ENCODE measurements at places on chromosomes 2 and 18.

- DNase-seq = no peak
Measured at GRCh38 chr18:57276829-57277228, 75.5 kb upstream of the ST8SIA3 start.

GRCh38 chr2:54634021-54634420 lies 89.4 kb upstream of the EML6 start:
- no peak for DNase-seq

- DNase-seq = no peak
Measured at GRCh38 chr18:59202258-59202820, 17.6 kb upstream of the GRP start.

DNA sequence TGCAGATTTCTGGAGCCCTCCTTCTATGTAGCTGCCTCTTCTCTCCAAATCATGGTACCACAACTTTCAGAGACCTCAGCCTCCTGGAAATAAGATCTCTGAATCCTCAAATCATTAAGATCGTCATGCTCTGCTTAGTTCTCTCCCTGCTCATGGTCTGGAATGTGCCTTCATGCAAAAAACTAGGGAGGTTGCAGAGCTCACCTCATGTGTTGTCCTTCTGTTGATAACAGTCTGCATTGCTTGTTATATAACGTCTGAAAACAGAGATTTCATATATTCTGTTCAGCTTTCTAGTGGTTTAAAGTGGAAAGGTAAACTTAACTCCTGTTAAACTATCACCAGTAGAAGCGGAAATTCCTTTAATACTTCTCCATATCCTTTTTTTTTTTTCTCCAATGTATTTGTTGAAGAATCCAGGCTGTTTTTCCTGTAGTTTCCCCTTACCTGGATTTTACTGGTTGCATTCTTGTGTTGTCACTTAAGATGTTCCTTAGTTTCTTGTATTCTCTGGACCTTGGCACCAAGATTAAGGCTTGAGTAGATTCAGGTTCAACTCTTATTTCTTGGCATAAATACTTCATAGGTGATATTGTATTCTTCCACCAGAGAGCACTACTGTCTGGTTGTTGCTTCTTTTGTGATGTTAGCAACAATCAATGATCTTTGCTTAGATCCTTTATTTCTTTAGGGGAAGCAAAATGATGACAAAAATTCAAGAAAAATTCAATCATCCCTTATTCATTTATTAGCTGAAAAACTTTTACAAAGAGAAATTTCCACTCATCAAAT lies 211.3 kb downstream of the LOXHD1 start:
- no peak for DNase-seq

GRCh38 chr18:52536039-52536438 lies 196.0 kb downstream of the DCC start:
- DNase-seq = no peak

GRCh38 chr2:235080101-235080500 lies 128.3 kb downstream of the SH3BP4 start:
- no peak for DNase-seq

GRCh38 chr2:151230627-151231140 lies 31.0 kb downstream of the RBM43 start:
- no peak for DNase-seq

DNA sequence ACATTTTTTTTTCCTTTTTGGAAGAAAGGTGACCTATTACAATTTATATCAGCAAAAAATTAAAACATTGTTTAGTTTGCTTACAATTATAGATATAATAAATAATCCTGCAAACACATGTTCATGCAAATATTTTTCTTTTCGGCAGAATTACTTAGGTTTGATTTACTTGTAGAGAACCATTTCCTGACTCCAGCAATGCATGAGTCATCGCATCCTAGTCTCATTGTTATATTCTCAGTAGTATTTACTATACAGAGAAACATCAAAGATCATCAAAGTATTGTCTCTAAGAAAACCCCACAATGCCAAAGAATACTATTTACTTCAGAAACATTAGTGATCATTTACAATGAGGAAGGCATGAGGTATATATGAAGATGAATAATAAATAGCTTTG lies 40.4 kb upstream of the MTIF2 start:
- DNase-seq = no peak

DNA sequence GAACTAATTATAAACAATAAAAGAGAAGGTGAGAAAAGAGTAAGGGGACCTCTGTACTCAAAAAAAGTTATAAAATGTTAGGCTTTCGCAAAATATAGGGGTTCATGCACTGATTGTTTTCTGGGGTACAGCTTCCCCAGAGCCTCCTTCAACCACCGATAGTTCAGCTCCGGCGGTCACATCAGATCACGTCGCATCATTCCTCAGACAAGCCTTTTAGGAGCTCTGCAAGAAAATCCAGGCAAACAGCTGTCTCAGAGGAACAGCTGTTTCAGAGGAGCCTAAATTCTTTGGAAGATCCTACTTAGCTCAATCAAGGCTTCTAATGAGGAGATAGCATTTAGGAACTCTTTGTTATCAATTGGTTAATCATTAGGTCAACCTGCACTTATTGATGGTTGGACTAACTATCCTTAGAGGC lies 78.7 kb downstream of the MYCN start:
- no peak for DNase-seq

- no peak for DNase-seq
Measured at GRCh38 chr2:98087447-98088020, 567 bp downstream of the VWA3B start.

- DNase-seq = no peak
Measured at GRCh38 chr2:170121689-170122088, 56.3 kb upstream of the MYO3B start.

DNA sequence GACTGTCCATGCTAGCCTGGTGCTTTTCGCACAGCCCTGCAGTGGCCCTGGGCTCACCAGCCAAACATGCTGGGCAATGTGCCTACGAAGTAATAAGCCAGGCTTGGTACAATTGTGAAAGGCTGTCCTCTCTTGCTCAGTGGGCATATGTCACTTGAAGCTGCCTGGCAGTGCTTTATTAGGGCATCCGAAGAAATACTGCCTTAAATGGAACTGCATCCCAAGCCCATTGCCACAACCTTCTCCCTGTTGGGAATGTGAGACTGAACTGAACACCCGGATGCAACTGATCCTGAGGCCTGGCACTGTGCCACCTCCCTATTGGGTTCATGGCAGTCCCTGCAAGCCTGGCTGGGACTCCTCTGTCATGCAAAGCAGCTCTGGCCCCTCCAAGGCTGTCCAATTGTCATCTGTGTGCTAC lies 15.9 kb downstream of the CAPG start:
- DNase-seq = no peak

GRCh38 chr2:141499123-141499522 lies 631.7 kb downstream of the LRP1B start:
- no peak for DNase-seq

GRCh38 chr2:217964275-217965161 lies 38.3 kb downstream of the TNS1 start:
- no peak for DNase-seq

DNA sequence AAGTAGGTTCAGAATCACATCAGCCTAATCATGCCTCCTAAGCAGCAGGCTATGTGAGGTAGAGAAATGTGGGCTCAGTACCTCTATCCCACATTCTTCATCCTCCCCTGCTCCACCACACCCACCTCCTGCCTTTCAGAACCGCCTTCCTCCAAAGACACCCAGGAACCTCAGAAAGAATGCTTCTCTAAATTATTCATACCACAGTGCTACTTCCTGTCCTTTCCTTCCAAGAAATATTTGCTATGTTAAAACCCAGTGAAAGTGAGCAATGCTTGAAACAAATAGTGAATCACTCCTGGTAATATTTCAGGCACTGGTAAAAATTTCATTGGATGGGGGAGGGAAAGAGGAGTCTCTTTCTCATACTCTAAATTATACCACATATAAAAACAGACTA lies 24.0 kb upstream of the CREB1 start:
- DNase-seq = no peak

DNA sequence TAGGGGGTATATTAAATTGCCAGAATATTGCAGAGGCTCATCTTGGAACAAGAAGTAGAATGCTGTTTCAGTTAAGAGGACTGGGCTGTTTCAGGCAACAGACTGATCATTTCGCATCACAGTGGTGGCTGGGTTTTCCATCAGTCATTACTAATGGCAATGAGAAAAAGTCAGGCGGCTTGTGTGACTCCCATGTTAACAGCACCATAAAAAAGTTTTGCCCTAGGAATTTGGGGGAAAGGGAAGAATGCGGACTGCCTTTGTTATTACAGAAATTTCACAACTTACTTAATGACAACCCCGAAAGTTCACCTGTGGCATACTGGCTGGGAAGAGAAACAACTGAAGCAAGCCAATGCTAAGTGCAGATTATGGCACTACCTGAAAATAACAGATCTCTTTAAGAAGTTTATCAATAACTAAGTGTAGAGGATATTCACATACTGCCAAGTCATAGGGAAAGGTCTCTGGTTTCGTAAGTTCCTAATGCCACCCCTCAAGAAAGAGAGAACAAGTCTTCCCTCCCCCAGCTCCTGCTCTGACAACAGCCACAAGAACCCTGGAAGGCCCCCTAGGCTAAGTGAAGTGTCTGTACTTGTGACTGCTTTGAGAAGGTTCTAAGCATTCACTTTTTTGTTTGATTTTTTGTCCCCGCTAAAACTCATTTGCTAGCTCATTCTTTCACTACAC lies 40.5 kb upstream of the AP1S3 start:
- DNase-seq = no peak

GRCh38 chr2:70692256-70692655 lies 75.7 kb downstream of the ADD2 start:
- DNase-seq = no peak

DNA sequence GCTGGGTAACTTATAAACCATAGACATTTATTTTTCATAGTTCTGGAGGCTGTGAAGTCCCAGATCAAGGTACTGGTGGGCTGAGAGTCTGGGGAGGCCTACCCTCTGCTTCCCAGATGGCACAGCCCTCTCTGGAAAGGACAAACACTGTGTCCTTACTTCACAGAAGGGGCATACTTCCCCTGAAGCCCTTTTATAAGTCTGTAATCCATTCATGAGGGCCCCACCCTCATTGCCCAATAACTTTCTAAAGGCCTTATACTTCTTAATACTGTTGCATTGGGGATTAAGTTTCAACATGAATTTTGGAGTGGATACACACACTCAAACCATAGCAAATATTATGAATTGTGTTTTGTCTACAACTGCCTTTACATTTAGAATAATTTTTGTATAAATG lies 36.0 kb downstream of the ATIC start:
- no peak for DNase-seq

DNA sequence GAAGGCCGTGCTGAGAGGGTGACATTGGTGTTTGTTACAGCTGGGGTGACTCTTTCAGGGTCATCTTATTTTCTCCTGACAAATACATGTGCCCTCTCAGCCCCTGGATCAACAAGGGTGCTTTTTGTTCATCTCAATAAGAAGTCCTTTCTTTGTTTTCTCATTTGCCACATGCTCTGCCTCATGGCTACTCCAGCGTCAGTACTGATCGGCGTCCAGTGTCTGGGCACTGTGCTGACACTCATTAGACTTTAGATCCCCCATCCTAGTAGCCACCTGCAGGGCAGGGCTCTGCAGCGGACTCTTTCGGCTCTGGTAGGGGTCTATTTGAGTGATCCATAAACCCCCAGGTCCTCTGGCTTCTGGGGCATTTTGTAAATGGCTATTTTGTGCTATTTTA lies 38.4 kb downstream of the NPPC start:
- no peak for DNase-seq

Data from AG09319 (cell line).